ENCODE measurements at places on chromosomes 4 and X. TPM values are rescaled to one million over a fixed set of nuclear protein-coding genes. Genes with fewer than 3 reads are reported as not detected.

The BEX4 gene
- 63.0 TPM for total RNA-seq

GRCh38 chrX:148530464-148531077 lies 30.2 kb downstream of the AFF2 start:
- peak; percentile 2 for DNase-seq

GRCh38 chr4:82623121-82623683 lies 61.4 kb upstream of the TMEM150C start:
- DNase-seq = no peak

GRCh38 chr4:15339737-15340136 lies 88.1 kb upstream of the C1QTNF7 start:
- DNase-seq = no peak

The NHS gene
- 10.7 TPM for total RNA-seq

DNA sequence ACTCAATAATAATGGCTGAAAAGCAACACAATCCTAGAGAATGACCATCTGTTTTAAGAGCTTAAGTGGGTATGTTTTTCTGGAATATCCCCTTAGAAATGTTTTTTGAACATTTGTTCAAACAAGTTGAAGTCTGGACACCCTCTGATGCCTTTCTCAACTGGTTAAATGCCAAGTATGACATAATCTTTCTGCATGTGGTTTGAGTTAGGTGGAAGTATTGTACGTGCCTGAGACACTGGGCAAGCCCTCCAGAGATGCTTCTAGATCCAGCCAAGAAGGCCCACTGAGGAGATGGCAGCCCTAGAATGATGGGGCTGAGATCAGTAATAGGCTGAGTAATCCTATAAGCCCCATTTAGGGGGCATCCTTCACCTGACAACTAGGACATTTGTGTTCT lies 493.1 kb downstream of the MAGEE1 start:
- DNase-seq = no peak

DNA sequence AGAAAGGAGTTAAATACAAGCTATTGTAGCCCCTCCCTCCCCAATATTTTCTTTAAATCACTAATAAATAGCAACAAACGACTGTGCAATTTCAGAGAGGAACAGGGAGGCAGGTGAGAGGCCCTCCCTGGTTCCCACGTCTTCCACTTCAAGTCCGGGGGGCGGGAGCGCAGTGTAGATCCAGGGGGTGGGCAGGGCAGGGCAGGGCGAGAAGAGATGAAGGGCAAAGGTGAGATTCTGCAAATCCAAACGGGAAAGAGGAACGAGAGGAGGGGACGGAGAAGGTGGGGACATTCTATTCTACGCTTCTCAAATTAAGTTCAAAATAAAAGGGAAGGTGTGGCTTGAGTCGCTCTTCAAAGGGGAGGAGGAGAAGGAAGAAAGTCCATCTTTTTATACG lies 6.8 kb downstream of the NKX6-1 start:
- DNase-seq = no peak

GRCh38 chr4:567457-568350 lies 8.4 kb downstream of the TMEM271 start:
- DNase-seq = no peak

DNA sequence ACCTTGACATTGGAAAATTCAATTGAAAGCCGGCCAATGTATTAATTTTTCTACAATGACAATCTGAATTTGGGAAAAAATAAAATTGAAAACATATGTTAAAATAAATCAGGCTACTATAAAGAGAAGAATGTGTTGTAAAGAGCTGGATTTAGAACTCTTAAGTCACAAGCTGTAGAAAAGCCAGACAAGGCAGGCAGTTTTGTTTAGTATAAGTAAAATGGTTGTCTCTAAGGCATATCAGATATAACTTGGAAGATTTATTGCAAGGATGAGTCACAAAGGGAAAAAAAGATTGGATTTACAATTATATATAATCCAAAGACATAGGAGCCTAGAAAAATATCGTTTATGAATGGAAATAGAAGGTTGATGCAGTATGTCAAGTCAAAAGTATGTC lies 549.1 kb upstream of the EPHA5 start:
- DNase-seq = no peak

DNA sequence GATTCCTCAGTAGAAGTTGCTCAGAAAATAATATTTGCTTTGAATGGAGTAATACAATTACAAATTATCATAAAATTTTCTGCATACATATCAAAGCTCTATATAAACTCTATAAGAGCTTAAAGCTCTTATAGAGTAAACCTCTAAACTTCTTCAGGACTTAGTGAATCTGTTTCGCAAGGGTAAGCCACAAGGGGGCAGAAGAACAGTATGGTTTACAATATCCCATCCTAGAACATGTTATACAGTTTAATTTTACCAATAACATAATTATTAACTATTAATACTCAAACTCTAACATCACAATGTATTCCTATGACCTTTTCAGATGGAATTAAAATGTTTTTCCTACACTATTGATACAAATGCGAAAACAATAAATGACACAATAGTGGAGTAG lies 33.8 kb upstream of the SPANXN1 start:
- peak; percentile 7 for DNase-seq

Data from neural crest cell (in vitro differentiated cells).